ENCODE measurements at places on chromosomes 13 and 19. TPM values are rescaled to one million over a fixed set of nuclear protein-coding genes. Genes with fewer than 3 reads are reported as not detected.

TMEM86B gene
- 10.3 TPM for total RNA-seq

CLDN10 gene
- total RNA-seq = not detected

ZNF564 gene
- 9.4 TPM for total RNA-seq

MEIOSIN gene
- not detected for total RNA-seq

MIR17HG gene
- 6.7 TPM for total RNA-seq

PGLYRP1 gene
- not detected for total RNA-seq

SLC17A7 gene
- total RNA-seq = 0.30 TPM

GRCh38 chr19:5125797-5126497, 157.0 kb downstream of the KDM4B start:
- no peak for DNase-seq

DNA sequence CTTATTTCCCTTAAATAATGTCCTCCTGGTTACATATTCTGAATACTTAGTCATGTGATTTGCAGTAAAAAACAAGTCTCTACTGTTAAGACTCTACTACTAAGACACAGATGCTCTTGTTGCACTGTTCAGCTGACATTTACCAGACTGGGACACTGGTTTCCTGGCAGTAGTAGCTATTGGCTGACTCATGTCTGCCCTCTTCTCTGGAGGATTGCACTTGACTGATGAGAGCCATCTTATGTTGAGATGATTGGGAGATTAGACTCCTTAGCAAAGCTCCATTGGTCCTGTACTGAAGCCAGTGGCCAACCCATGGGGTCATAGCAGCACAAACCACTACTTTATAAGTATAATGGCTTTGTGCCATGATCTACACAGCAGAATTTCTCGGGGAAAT, 1672.6 kb upstream of the PCDH20 start:
- no peak for DNase-seq

DNA sequence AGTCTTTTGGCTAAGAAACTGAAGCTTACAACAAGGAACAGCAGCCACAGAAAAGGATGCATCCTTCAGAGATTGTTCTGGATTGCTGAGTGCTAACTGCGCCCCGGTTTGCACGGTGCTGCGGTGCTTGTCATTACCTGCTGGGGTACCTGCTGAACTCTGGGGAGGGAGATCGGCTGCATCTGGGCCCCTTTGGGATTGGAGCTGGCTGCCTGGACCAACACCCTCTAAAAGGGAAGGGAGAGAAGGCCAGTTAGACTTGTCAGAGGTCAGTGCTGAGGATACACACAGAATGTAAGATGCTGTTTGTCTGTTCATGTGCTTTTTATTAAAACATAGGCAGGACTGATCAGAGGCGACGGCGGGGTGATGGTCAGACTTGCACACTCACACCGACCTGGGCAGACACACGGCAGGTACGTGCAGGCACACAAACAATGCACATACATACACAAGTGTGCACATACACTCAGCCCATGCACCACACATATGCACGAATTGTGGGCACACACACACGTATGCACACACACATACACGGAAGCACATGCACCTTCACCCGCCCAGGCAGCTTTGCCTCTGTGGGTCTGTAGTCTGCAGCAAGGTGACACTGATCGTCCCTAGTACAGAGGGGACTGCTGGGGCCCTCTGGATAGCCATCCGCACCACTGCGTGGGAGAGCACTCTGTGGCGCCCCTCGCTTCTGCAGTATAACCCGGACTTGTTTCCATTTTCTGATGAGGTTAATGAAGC, 66.1 kb downstream of the RFX2 start:
- no peak for DNase-seq

GRCh38 chr19:38974624-38975213, 823 bp downstream of the FBXO17 start:
- no peak for DNase-seq

GRCh38 chr19:10797078-10797477, 38.9 kb downstream of the TMED1 start:
- DNase-seq = peak; percentile 55

GRCh38 chr13:36841391-36841790, 22.4 kb downstream of the RFXAP start:
- no peak for DNase-seq

DNA sequence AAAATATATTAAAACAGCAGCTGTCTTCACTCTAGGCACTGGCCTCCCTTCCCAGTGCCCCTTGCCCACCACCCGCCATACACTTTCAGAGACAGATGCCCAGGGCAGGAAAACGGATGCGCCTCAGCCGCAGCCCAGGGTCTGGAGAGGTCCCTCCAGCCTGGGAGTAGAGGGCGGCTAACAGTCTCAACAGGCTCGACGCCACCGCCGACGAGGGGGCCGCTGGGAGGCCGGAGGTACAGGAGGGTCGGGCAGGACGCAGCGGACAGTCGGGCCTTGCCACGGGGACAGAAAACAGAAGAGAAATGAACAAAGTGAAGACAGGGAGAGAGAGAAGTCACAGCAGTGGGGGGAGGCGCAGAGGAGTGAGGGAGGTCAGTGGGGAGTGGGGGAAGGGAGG, 27.1 kb downstream of the C19orf47 start:
- no peak for DNase-seq

- DNase-seq = no peak
Measured at GRCh38 chr19:13899912-13900584, 5.9 kb downstream of the BRME1 start.

GRCh38 chr13:21465710-21466160, 6.6 kb upstream of the ZDHHC20 start:
- no peak for DNase-seq

GRCh38 chr13:77545626-77546412, 10.3 kb downstream of the SCEL start:
- DNase-seq = no peak

DNA sequence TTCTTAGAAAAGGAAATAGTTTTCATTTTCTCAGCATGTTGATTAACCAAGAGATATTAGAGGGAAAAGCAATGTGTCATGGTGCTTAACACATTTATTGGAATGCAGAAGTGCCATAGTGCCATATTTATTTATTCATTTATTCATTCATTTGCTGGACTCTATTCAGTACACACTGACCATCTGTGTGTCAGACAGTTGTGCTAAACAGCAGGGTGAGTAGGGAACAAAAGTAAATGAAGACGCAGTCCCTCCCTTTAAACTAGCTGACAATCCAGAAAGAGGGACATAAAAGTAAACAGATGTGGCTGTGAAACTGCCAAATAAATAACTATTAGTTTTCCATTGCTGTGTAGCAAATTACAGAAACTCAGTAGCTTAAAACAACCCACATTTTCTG, 323.7 kb downstream of the MTUS2 start:
- DNase-seq = no peak

DNA sequence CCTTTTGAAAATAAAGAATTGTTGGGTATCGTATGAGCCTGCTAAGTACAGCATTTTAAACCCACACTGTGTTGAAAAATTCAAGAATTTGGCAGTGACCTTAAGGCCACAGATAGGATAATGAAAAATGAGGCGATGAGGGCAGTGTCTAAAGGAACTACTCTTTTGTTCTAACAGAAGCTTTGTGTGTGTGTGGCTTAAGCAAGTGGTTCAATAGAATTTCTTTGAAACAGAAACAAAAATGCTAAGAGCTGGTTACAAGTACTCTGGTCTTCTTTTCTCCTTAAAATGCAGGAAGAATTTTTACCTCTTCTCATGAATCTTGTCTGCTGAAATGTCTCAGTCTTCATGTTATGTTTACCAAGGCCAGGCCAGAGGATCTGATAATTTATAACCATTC, 279.5 kb downstream of the ZNF536 start:
- DNase-seq = no peak

GRCh38 chr13:33178209-33178840, 107.2 kb downstream of the STARD13 start:
- no peak for DNase-seq

DNA sequence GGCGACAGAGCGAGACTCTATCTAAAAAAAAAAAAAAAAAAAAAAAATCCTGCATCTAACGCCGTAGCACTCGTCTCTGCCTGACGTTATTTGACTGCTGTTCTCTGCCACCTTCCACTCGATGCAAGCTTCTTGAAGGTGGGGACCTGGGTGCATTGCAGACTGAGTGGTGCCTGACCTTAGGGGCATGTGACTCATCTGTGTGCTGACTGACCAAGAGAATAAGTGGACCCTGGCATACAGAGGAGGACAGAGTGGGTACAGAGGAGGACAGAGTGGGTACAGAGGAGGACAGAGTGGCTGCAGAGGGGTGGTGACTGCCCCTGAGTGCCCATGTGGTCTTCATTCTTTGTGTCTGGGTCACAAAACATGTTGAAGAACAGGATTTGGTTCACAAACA, 7.6 kb downstream of the WTIP start:
- no peak for DNase-seq

DNA sequence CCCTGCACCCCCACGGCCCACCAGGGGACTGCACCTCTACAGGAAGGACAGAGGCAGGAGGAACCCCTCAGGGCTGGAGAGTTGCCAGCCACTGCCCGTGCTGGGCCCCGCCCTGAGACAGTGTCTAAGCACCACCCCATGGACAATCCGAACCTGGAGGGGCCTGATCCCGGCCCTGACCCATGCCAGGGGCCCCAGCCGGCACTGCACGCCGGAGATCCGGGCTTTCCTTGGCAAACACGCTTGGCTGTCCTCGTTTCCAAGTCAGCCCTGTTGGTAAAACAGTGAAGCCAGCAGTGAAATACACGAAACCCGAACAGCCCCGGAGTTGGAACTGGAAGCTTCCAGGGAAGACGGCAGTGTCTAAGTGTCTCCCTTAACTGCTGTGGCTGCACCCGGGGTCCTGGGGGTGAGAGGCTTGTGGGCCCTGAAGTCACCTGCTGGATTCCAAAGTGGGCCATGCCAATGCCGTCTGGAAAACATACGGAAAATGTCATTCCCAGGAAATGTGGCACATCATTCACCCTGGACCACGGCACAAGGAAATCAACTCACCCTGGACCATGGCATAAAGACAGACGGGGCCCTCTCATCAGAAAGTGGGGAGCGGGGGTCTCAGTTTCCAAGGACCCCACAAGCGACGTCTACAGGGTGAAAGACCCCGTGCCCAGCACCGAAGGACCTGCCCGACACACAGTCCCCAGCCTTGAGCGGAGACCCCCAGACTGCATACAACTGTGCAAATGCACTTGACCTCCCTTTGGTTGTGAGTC, 30.9 kb downstream of the RASA3 start:
- no peak for DNase-seq

- DNase-seq = no peak
Measured at GRCh38 chr13:75963302-75963701, 327.2 kb downstream of the LMO7 start.

- DNase-seq = no peak
Measured at GRCh38 chr13:26587251-26587650, 29.8 kb downstream of the WASF3 start.

- peak; percentile 54 for DNase-seq
Measured at GRCh38 chr13:30774214-30774730, 38.9 kb downstream of the ALOX5AP start.

- DNase-seq = peak; percentile 75
Measured at GRCh38 chr13:31742097-31742734, 2.9 kb downstream of the RXFP2 start.

DNA sequence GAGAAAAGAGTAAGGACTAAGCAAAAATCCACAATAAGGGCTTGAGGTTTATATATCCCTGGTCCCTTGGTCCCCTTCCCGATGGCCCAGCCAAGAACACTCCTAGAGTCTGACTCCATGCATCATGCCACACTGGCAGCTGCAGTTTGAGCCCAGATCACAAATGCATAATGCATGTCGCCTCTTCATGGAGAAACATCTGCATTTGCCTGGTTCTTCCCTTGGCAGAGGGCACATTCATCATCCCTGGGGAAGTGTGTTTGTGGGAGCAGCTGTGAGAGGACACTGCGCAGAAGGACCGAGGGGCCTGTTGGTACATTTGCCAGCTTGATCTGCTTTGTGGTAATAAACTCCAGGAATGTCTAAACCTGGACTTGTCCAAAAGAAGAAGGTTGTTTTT, 731.8 kb downstream of the FGF9 start:
- DNase-seq = no peak
